ENCODE measurements at places on chromosomes 5 and 9.

DNA sequence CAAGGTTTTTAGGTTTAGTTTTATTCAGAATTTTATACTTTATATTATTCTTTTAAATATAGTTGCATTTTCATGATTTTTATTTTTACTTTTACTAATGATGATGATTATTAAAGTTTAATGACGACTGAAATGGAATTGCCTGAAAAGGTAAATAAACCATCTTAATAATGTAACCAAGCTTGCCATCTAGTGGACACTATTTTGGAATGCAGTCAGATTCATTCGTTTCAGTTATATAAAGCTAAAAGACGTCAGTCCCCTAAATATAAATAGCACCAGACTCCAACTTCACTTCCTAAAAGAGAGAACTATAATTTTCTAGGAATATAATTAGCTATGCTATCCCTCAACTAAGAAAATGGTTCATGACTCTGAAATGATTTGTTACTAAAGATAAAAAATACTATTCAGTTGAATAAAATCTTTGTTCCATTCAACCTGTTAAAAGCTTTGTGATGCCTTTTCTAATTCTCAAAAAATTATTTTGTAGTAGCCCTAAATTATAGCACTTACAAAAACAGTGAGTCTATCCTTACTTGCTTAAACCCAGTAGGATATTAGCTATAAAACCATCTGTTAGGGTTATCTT, 19.9 kb downstream of the ABITRAM start:
- DNase-seq, result no peak

DNA sequence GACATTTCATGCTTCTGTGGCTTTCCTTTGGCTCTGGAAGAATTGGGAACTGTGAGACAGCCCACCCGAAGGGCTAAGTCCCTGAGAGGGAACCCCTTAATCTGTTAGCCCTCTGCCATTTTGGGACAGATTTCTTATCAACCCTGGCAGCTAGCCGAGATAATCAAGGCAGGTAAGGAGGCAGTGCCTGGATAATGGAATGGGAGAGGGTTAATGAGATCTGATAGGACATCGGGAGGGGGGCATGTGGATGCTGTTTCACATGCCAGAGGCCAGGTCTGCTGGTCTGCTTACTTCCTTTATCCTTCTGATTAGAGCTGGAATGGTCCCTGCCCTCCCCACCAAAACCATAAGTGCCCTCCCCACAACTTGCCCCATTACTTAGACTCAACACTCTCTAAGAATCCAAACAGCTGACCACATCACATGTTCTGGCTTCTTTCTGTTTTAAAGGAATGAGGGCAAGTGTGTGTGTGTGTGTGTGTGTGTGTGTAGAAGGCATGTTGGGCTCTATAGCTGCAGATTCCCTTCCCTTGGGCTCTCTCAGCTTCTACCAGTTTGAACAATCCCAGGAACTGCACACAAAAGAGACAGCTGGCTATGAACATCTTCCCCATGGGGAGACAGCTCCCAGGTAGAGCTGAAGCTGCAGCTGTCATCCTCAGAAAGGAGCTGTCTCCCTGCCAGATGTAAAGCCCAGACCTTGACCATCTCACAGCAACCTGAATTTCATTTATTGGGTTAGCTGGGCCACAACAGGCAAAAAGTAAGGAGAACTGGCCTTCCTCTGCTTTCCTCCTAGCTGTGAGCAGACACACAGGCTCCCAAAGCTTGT, 221.3 kb downstream of the PIK3R1 start:
- DNase-seq, result no peak

DNA sequence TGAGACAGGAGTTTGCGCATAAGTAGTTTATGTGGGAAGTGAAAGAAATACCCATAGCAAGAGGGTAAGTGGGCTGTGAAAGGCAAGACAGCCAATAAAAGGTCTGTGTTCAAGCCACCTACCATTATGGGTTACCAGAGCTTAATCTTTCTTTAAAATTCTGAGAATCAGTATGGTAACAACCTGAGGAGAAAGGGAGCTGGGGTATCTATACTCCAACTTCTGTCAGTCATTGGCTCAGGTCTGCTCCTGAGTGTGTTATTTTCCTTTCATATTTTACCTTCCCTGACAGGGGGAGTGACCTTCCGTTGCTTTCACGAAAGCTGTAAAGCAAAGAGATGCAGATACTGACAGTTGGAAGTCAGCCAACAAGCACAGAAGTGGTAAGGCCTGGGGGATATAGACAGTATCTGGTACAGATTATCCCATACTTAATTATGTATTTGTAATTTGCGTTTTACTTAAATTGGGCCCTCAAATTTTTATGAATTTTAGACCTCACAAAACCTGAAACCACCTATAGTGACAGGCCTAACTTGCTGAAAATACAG, 233.4 kb downstream of the RAB3C start:
- DNase-seq, result no peak

DNA sequence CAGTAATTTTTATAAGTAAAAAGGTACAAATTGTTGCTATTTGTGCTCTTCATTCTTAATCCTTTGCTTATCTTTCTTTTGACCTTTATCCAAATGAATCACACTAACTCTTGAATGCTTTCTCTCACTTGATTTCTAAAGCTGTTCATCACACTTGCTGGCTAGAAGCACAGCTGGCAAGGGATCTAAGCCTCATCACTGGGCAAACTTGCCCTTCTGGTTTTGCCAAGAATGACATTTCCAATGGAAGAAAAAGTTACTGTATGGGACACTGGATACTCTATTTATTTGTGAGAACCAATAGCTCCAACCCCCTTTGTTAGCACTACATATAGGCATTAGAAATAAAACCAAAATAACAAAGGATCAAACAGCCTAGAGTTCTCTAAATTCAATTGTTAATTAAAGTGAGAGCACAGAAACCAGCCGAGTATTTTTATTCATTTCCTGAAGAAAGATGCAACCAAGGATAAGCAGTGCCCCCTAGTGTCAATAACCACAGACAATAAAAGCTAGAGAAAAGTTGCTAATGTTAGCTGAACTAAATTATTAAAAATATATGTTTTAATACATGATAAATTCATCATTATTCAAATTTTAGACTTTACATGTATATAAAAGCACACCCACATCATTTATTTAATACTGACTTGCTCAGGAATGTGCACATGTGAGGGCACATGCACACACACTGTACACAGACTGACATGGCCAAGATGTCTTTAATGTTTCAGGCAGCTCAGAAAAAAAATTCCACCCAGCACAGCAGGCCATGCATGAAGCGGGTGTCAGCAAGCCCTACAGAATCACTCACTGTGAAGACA, 59.8 kb upstream of the POU5F2 start:
- no peak for DNase-seq

GRCh38 chr5:175920231-175920811, 47.8 kb downstream of the THOC3 start:
- DNase-seq, result no peak

GRCh38 chr9:33223696-33224095, 16.3 kb upstream of the SPINK4 start:
- no peak for DNase-seq

DNA sequence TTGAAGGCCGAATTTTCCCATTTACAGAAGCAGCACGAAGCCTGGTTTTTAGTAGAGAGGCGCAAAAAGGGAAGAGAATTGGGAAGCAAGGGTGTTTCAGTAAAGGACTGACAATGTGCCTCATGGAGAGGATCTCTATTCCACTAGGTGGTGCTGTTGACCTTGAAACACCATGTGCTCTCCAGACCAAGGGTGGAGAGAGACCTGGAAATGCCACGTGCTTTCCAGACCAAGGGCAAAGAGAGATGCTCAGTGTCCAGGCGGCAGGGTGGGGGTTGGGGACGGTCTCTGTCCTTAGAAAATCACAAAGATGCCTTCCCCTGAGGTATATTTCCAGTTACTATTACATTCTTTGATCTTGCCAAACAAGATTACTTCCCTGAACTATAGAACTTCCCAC, 425.3 kb downstream of the CSNK1G3 start:
- DNase-seq, result no peak

DNA sequence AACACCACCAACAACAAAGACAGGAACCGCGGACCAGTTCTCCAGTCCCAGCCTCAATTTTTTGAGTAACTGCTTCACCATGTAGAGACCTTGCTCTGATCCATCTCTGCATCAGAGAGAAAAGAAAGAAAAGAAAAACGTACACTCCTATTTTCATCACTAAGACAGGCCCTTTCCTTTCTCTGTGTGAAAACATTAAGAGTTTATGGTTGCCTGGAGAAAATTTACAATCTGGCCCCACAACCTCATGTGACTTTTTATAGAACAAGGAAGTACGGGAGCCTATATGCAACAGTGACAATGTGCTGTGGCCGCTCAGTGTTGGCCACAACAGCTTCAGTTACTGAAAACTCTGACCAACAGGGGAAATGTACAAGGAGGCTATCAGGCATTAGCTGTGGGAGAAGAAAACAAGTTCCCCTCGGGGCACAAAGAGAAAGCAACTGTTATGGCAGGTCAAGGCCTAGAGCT, 272.9 kb upstream of the PTGER4 start:
- DNase-seq, result no peak

DNA sequence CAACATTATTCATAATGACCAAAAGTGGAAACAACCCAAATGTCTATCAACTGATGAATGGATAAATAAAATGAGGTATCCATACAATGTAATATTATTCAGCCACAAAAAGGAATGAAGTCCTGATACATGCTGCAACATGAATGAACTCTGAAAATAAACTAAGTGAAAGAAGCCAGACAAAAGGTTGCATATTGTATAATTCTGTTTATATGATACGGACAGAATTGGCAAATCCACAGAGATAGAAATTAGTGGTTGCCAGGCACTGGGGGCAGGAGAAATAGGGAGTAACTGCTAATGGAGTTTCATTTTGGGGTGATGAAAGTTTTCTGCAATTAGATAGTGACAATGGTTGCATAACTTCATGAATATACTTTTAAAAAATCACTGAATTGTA, 47.0 kb downstream of the KIF24 start:
- no peak for DNase-seq

DNA sequence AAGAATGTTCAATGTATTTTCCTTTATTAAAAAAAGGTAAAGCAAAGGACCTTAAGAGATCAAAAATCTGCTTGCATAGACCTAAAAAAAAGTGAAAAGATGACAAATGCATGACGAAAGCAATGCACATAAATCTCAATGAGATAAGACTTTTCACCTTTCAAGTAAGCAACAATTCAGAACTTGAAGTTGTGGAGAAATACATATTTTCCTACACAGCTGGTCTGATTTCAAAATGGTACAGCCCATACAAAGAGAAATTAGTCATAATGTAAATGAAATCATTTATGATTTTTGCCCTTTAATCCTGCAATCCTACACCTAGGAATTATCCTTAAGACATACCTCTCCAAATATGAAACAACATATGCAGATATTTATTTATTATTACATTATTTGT, 568.0 kb downstream of the ANXA1 start:
- DNase-seq, result no peak

GRCh38 chr5:16618138-16618897, 1.5 kb upstream of the RETREG1 start:
- no peak for DNase-seq

DNA sequence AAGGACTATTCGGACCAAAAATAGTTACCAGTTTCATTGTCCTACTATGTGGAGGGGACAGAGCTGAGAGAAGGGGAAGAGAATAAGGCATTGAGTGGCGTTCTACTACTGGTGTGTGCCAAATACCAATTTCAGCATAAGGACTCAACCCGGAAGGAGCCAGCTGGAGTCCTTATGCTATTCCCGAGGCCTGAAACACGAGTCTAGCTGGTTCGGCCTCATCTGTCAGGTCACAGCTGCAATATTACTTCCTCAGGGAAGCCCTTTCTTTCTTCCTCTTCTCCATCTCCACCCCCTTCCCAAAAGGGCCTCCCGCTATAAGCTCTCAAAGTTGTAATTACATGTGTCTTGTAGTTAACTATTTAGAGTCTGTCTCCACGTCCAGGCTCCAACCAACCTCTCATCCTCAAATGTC, 20.5 kb upstream of the FER start:
- DNase-seq, result no peak

DNA sequence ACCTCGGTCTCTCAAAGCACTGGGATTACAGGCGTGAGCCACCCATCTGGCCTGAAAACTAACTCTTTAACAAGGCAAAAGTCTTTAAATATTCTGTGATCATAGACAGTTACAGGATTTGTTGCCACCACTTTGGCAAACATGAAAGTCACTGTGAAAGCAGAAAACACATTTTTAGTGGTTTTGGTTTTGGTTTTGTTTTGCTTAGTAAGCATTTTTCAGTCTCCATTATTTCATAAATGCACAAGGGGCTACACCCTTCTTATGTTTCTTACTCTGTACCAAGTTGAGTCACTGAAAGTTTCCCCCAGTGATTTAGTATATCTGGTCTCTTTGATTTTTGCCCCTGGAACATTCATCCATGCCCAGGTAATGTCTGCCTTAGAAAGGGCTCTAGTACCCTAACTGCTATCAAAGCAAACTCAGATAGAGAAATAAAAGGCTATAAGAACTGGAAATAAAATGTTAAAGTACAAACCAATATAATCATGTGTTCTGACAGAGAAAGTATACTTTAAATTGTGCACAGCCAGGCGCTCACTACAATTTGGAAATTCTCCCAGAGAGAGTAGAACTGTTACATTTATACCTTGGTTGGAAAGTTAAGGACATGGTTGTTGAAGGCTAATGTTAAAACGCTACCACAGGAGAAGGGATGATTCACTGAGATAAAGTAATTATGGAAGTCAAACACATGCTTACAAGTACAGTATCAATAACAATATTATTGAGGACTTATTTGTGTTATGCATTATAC, 1022.5 kb upstream of the DMAC1 start:
- no peak for DNase-seq

GRCh38 chr5:172902497-172903472, 56.4 kb upstream of the RPL26L1 start:
- DNase-seq, result no peak

GRCh38 chr5:73412597-73412988, 36.0 kb downstream of the FOXD1 start:
- DNase-seq, result no peak

GRCh38 chr5:142346706-142347105, 21.9 kb upstream of the SPRY4 start:
- DNase-seq, result no peak

- DNase-seq, result no peak
Measured at GRCh38 chr9:120951960-120952618, 25.5 kb upstream of the TRAF1 start.

GRCh38 chr9:133759946-133760345, 21.8 kb upstream of the SARDH start:
- no peak for DNase-seq

- no peak for DNase-seq
Measured at GRCh38 chr5:144205141-144205551, 34.5 kb downstream of the KCTD16 start.

All from stimulated activated CD4-positive, alpha-beta T cell treated with anti-CD3 and anti-CD28 coated beads, TNF-alpha, amount 100 ng/mL, for 1 hour (primary cell).